ENCODE measurements at places on chromosomes 16 and 17.

GRCh38 chr17:29445844-29446243 lies 55.7 kb downstream of the TAOK1 start:
- DNase-seq, result no peak

DNA sequence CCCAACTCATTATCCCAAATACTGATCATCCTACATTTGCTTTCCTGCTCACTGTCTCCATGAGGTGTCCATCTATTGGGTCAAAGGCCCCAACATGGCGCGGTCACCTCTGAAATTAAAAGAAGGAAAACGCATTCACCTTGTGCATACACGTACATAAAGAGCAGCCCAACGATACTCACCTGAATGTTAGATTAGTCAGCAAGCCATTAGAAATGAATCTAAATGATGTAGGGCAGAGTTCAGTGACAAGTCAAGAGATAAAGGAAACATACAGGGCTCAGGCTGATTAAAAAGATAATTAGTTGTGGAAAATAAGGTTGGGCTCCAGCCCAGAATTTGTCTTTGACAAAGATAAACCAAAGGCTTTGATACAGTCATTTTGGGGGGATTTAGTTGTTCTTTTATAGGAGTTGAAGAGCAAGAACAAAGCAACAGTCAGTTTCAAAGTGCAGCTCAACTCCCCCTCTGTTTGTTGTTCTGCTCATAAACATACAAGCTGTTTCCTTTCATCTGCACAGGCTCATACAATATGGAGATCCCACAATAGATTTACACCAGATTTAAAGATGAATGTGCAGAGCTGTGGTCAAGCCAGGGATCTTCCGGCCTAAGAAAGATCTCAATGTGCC lies 21.1 kb downstream of the NXPH3 start:
- DNase-seq, result no peak

DNA sequence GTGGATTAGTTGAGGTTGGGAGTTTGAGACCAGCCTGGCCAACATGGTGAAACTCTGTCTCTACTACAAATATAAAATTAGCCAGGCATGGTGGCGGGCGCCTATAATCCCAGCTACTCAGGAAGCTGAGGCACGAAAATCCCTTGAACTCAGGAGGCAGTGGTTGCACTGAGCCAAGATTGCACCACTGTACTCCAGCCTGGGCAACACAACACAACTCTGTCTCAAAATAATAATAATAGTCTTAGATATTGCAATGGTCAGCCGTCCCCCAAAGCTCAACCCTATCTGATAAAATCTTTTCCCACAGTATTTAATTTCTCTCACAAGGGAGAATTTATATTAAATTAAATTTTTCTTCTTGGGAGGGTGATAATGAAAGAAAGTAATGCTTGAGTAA lies 169.6 kb downstream of the XYLT1 start:
- DNase-seq, result no peak

GRCh38 chr17:34356194-34356593 lies at the start of gene CCL13:
TSS of gene CCL13 (plus strand) at chr17:34356480. CDS start at chr17:34356527, 47 bp downstream.
- DNase-seq, result no peak

DNA sequence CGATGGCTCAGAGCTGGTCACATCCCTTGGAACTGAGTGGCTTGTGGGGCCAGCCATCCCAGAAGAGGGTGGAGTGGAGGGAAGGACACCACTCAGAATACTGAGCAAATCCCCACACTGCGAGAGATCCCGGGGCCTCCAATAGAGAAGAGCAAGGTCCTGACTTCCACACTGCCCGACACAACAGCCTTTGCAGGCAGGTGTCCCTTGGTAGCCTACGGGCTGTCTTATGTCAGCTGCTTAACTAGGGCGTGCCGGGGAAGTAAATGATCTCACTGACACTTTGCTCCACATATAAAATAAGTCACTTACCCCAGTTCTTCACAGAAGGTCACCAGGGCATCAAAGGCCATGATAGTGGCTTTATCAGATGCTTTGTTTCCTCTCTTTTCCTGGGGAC lies 16.1 kb downstream of the RECQL5 start:
- DNase-seq, result no peak

- no peak for DNase-seq
Measured at GRCh38 chr16:50718061-50718760, 23.7 kb upstream of the CYLD start.

- DNase-seq, result no peak
Measured at GRCh38 chr16:31009120-31009519, 1.3 kb downstream of the STX1B start.

- no peak for DNase-seq
Measured at GRCh38 chr17:63774969-63775265, 947 bp downstream of the DDX42 start.

DNA sequence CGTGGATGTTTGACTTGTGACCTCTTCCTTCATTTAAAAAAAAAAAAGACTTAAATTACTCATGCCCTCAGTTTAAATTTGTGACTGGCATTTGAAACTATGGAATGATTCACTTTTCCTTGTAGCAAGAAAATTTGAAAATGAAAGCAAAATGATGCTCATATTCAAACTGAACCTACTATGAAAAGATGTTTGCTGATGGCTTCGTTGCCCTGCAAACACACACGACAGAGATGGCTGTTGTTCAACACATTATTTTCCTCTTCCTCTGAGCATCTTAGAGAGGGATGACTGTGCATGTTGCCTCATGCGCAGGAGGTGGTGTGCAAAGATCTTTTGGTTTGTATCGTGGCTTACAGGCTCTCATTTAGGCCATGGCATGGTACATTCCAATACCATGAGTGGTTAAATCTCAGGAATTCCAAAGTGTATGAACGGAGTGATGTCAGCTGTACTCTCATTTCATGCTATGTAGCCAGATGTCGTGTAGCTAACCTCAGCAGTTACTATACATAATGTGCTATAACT lies 164.5 kb downstream of the PRKCA start:
- DNase-seq, result peak; percentile 51

- no peak for DNase-seq
Measured at GRCh38 chr17:50218071-50218759, 16.8 kb upstream of the COL1A1 start.

- DNase-seq, result no peak
Measured at GRCh38 chr17:76200354-76200753, 39.9 kb downstream of the RNF157 start.

DNA sequence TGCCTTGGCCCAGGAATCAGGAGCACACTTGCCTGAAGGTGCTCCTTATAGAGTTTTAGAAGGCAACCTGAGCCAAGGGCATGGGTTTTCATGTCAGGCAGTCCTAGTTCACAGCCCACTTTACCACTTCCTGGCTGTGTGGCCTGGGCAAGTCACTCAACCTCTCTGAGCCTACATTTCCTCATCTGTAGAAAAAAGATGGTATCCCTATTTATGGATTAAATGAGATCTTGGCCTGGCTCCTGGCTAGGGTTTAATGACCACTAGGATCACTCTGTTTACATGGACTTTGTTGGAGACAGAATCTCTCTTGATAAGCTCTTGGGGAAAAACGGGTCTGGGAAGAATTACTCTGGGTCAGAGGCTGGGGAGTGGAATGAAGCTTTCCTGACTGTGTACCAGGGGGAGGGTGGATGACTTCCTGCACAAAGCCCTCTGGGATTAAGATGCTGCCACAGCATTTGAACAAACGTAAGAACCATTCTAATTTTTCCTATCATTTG lies 2.3 kb downstream of the MT2A start:
- no peak for DNase-seq

- DNase-seq, result no peak
Measured at GRCh38 chr16:79390481-79391051, 210.0 kb downstream of the MAF start.

GRCh38 chr17:30454635-30455034 lies 22.6 kb upstream of the GOSR1 start:
- no peak for DNase-seq

DNA sequence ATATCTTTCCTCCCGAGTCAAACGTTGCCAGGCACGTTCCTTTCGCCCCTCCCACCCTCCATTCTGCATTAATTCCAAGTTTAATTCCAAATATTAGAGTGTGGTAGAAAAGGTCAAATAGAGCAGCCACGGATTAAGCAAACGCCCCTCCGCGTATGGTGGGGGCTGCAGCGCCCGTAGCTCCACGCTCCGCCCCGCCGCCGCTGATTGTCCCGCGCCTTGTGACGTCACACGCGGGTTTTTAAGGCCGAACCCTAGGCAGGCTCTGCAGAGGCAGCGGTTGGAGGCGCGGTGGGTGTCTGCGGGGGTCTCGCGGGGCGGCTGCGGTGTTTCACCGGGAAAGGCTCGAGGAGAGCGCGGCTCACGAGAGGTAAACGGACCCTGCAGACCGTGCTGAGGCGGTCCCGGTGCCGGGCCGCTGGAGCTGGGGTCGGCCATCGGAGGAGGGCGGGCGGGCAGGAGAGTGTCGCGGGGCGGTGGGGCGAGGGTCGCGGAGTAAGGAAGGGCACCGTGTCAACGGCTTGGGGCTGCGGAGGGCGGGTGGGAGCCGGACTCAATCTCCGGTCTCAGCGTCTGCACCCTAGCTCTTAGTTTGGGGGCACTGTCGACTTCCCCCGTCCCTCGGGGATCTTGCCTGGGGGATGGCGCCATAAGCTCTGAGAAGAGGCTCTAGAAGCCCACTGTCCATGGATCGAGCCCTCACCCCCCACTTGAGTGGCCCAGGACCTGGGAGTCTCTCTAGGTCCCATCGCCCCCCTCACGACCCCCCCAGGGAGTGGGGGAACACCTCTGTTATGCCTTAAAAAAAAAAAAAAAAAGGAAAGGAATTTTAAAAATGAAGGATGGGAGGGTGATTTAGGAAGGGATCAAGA lies at the start of gene ARL4D:
Gene ARL4D (plus strand): TSS at position 270 of the 872 bp plus-strand sequence. CDS start 740 bp downstream, outside the sequence.
- peak; percentile 91 for DNase-seq

- DNase-seq, result no peak
Measured at GRCh38 chr17:32861981-32862380, 14.9 kb downstream of the MYO1D start.

DNA sequence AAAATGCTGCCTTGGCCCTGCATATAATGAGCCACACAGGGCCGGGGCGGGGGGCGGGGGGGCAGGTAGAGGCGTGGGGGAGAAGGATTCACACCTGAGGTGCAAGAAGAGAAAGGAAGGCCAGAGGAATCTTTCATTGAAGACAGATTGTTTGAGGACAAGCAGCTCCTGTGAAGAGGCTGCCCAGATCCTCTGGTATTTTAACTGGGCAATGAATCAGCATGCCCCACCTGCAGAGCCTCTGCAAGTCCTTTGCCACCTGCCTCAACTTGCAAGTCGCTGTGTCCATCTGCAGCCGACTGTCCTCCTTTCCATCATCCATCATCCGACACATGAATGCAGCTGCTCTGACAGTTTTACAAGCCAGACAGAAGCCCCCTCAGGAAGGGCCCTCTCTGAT lies 1.2 kb upstream of the SOST start:
- DNase-seq, result no peak

- no peak for DNase-seq
Measured at GRCh38 chr17:40253565-40253964, 34.1 kb upstream of the CDC6 start.

GRCh38 chr16:86579268-86580062 lies 1.1 kb downstream of the FOXL1 start:
- no peak for DNase-seq

- DNase-seq, result no peak
Measured at GRCh38 chr17:76887802-76888201, 19.6 kb downstream of the MGAT5B start.

- no peak for DNase-seq
Measured at GRCh38 chr17:72135546-72136325, 14.9 kb downstream of the SOX9 start.

DNA sequence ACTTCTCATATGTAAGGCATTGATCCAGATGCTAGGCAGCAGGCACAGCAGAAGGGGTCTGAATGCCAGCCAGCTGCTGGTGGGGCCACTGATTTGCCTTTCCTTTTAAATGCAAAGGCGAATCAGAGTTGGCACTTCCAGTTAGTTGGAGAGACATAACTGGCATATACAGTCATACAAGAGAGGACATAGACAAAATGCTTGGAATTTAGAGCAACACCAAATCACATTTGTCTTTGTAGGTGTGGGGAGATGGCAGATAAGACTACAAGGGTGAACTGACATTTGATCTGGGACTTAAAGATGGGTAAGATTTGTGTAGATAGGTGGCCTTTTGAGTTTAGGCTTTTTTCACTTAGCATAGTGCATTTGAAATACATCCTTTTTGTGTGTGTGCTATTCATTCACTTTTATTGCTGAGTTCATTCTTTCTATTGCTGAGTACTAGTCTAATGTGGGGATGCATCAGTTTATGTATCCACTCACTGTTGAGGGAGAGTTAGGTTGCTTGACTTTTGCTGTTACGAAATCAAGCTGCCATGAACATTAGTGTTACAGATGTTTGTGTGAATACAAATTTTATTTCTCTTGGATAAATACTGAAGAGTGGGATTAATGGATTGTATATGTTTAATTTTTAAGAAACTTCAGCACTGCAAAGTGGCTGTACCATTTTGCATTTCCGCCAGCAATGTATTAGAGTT lies 74.1 kb downstream of the SPECC1 start:
- DNase-seq, result no peak

DNA sequence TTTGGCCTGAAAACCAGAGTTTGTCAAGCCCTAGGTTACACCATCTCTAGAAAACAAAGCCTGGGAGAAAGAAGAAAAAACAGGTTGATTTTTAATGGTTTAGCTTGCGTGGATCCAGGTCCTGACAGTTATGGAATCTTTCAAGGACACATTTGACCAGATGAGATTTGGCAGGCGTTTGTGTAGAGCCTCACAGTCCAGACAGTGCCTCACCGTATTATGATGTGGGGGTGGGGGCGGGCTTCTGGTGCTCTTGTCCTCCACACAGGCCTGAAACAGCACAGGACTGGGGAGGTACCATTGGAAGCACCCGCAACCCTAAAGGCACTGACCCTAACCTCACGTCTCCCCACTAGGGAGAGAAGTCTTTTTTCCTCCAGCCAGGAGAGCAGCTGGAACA lies 19.6 kb downstream of the MVP start:
- DNase-seq, result no peak

DNA sequence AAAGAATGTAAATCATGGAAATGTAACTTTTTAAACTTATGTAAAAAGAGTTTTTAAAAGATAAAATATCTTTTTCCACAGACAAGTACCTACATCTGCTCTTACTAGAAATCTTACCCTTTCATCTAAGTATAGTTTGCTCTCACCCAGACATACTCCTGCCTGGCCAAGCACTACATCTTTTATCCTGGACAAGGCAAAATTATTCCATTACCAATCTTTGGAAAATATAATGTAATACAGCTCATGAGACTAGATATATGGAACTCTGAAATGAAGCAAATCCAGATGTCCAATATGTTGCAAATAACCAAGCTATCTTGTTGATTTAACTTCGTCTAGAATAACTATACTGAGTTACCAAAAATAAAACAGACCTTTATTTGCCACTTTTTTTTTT lies 50.0 kb downstream of the VMP1 start:
- DNase-seq, result no peak

- DNase-seq, result no peak
Measured at GRCh38 chr16:23896832-23897821, 61.3 kb downstream of the PRKCB start.

- no peak for DNase-seq
Measured at GRCh38 chr17:79625706-79626105, 14.9 kb upstream of the RBFOX3 start.

DNA sequence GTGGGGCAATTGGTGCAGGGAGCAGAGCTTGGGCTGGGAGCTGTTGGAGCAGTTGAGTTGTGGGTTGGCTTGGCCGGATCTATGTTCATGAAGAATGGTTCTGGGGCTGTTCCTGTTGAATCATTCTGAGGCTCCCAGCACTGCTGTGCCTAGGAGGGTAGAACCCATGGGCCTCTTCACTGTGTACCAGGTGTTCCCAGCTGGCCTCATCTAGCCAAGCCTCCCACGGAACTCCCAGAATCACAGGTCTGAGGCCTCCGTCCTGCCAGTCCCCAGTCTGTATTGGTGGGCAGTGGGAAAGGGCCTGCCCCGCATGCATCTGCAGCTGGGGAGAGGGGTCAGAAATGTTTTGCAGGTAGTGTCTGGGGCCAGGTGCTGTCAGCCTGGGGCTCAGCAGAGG lies 74.1 kb downstream of the MPRIP start:
- DNase-seq, result no peak

Measured in femur (tissue), 1 donor.